HEK293T (cell line): ENCODE measurements at places on chromosomes 3 and 15.

DNA sequence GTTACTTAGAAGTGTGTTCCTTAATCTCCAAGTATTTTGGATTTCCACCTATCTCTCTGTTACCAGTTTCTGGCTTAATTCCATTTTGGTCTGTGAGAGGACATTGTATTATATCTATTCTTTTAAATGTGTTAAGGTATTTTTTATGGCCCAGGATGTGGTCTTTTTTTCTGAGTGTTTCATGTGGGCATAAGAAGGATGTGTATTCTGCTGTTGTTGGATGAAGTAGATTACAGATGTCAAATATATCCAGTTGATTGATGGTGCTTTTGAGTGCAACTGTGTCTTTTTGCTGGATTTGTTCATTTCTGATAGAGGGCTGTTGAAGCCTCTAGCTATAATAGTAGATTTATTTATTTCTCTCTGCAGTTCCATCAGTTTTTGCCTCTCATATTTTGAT is 136.5 kb upstream of the AZI2 start:
- no peak for DNase-seq

DNA sequence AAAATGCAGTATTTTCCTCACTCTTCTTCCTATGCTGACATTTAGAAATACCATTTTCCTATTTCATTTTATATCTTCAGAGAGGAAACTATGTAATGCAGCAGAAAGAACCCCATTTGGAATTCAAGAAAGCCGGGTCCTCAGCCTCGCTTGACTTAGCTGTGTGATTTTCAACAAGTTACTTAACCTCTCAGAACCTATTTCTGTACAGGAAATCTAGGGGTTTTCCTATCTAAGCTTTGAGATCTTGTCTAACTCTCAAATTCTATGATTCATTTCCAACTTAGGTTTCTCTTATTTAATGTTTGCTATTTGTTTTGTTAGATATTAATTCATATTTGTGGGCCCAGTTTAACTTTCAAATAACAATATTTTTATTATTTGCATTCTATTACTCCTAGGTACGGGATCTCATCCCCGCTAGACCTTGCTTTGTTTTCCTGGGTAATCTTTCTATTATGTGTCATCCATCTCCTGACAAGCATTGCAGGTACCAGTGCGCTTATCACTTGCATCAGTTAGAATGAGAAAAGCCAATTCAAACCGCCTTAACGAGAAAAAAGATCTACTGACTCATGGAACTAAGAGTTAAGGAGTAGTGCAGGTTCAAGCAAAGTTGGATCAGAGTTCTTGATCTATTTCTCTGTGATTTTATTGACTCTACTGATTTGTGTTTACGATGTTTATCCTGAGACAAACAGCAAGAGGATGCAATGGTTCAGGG is 70.6 kb upstream of the BHLHE40 start:
- no peak for DNase-seq

DNA sequence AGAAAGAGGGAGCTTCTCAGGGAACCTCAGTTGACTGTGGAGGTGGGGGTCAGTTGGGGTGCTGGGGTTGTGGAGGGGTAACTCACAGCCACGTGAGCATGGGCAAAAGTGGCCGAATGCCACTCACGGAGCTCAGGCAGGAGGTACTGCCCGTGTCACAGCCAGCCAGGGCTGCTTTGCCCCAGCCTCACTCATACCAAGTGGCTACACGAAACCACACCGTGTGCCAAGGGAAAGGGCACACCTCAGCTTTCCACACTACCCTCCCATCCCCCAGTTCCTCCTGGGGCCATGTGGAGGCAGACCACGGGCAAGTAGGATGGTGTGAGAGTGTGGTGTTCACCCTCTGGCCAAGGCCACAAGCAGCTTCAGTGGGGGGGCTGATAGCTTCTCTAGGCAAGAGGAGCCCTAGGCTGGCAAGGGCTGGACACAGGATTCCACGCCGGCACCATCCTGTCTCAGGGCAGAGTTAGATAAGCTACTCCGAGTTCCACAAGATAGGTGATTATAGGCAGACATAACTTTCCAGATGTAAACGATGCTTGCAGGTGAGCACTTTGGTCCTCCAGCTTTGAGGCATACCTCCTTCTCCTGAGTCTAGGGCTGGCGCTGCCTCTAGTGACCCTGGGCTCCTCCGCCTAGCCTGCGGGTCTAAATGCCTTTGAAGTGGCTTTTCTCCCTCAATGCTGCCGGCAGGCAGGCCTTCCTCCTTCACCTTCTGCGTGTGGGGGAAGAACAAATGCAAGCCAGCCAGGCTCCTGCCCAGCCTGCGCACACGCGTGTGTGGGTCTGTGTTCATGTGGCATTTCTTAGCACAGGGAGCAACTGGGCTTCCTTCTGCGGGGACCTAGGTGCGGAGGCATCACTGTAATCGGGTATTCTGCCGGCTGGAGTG is 25.0 kb downstream of the RGMA start:
- no peak for DNase-seq

GRCh38 chr15:34084086-34084485 is 17.6 kb downstream of the EMC7 start:
- DNase-seq: no peak

DNA sequence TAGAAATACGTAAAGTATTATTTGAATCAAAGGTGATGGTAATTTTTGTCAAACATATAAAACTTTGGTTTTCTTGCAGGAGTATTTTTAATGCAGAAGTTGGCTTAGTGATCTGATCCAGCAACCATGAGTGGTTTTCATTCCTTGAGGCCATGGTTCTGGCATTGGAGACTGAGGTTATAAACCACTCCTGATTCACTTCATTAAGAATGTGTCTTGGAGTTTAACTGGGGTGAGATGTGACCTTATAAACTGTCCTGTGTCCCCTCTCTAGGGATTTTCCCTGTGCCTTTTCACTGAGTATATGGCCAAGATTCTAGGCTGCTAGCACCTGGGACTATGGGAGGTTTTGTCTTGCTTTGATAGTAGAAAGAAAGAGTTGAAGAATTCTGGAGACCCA is 94.3 kb downstream of the RYR3 start:
- DNase-seq: no peak

DNA sequence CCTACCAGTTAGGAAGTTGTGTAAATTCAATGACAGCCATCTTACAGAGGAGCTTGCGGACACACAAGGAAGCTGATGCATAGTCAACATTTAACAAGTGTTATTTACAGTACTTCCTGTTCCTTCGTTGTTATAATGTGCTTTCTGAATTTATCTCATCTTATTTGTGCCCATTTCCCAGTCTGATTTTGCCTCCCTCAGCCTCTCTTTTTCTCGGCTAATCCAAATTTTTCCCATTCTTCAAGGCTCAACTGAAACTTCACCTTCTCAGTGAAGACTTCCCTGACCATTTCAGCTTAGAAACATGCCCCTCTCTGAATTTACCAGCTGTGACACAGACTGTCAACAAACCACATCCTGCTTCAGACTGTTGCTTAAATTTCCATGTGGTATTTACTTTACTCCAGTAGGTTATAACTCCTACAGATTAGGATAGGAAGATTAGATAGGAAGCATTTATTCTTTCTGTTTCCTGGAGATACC is 55.7 kb upstream of the CP start:
- no peak for DNase-seq

DNA sequence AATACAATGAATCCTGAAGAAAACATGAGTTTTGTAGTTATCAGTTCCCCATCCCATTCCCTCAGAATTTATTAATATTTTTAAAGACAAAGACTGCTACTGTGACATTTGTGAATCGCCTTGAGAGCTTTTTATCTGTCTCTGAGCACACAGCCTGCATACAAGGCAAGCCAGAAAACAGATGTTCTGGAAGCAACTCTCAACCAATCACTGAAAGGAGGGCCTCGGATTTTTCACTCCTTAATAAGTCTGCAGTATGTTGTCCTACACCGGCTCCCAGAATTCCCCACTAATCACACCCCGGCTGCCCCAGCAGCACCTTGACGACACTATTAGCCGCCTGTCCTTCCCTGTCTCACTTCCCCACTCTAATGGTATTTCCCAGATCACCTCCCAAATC is 138.5 kb downstream of the ZNF621 start:
- DNase-seq: no peak

DNA sequence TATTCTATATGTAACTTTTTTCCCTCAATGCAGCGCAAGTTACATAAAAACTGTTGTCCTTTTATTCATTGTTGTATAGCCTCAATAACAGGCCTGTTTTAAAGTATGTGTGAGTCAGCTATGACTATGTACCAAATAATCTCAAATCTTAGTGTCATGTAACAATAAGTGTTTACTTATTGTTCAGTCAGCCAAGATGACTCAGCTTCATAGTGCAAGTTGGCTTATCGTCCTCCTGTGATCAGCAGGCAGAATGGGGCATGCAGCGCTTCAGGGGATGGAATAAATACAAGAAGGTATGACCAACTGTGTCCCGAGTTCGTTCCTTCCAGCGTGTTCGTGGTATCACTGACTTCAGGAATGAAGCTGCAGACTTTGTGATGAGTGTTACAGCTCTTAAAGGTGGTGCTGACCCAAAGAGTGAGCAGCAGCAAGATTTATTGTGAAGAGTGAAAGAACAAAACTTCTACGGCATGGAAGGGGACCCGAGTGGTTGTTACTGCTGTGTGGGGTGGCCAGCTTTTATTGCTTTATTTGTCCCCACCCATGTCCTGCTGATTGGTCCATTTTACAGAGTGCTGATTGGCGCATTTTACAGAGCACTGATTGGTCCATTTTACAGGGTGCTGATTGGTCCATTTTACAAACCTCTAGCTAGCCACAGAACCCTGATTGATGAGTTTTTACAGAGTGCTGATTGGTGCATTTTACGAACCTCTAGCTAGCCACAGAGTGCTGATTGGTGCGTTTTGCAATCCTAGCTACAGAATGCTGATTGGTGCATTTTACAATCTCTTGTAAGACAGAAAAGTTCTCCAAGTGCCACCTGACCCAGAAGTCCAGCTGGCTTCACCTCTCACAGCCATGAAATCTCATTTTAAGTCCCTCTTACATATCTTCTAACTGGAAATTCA is 1016.0 kb downstream of the MCTP2 start:
- peak; percentile 12 for DNase-seq

DNA sequence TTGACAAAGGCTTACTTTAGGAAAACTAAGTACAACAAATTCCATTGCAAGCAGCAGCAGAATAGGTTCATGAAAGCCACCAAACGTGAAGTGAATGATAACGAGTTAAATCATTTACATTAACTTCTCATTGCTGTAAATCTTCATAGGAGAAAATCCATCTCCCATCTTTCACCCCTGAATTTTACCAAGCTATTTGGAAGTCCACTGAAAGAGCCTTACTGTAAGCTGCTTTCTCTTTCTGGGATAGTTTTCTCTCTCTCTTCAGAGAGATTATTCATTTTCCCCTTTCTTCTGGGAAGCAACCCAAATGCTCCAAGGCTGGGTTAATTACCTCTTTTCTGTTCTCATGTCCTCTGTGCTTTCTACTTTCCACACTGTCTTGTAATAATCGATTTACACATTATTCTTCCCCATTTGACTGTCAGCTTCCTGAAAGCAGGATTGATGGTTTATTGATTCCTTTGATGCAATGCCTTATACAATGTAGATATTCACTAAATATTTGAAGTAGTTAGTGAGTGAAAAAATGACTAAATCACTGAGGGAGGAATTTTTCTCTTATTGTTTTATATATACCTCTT is 914.3 kb upstream of the ARPP21 start:
- DNase-seq: no peak

GRCh38 chr3:126057936-126058335 is 26.0 kb downstream of the SLC41A3 start:
- DNase-seq: no peak

- DNase-seq: peak; percentile 65
These were observed 93.2 kb upstream of the RNF7 start for GRCh38 chr3:141644931-141645330.

GRCh38 chr3:130933801-130934345 is 40.0 kb downstream of the ATP2C1 start:
- no peak for DNase-seq

GRCh38 chr3:195147649-195148080 is 123.3 kb downstream of the XXYLT1 start:
- DNase-seq: no peak

DNA sequence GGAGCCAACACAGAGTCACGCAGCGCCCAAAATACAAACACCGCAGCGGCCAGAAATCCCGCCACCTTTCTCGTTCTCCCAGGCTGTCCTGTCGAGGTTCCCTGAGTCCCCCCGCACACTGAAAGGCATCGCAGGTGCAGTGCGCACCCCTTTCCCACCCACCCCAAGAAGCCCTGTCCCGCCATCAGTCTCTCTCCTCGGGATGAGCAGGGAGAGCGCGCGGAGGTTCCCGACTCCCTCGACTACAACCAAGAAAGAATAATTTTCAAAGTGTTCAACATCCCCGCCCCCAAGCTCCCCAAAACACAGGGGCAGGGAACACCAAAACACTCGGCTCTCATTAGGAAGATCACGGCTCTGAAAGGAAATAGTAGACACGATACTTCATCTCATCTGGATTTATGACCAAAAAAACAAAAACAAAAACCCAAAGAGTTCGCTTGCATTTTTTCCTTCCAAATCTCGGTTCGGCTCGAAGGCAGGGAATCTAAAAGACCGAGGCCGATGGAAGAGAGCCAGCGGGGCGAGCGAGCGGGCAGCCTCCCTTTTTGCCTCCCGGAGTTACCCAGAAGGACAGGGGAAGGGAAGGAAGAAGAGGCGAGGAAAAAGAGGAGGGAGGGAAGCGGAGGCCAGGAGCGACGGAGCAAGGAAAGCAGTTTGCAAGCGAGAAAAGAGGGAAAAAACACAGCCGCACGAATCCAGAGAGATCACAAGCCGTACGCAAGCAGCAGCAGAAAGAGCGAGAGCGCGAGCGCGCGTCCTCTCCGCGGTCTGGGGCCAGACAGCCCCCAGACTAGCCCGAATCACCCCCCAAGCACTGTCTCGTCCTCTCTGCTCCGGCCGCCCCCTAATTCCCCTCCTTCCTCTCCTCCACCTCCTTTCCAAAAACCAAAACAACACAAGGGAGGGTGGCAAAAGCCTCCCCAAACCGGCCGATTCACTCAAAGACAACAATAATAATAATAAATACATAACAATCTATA is 808 bp downstream of the BCL6 start:
- DNase-seq: no peak

GRCh38 chr3:21310161-21310560 is 440.8 kb downstream of the ZNF385D start:
- no peak for DNase-seq

- peak; percentile 33 for DNase-seq
These were observed 13.9 kb downstream of the NLGN1 start for GRCh38 chr3:173411375-173411973.

- peak; percentile 61 for DNase-seq
These were observed 39.2 kb downstream of the MYO5C start for GRCh38 chr15:52256366-52256765.

DNA sequence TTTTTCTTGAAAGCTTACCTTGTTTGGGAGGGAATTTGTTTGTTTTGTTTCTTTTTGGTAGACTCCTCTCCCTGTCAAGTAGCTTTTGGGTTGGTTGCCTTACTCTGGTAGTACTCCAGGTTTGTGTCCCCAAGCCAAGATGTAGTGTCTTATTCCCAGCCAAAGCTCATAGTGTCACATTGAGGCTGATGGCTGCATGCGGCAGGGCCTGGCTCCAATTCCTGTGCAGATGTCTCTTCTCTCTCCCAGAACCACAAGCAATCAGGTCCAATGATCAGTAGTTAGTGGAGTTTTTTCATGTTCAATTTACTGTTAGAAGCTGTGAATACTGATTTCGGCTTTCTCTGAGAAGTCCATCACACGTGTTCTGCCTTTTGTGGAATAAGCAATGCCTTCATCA is 221.1 kb upstream of the THBS1 start:
- no peak for DNase-seq

GRCh38 chr3:116056280-116056679 is 389.0 kb downstream of the LSAMP start:
- no peak for DNase-seq
